ENCODE measurements at places on chromosomes 4 and X.

- no peak for DNase-seq
Measured at GRCh38 chrX:34578237-34578636, 78.8 kb downstream of the TMEM47 start.

DNA sequence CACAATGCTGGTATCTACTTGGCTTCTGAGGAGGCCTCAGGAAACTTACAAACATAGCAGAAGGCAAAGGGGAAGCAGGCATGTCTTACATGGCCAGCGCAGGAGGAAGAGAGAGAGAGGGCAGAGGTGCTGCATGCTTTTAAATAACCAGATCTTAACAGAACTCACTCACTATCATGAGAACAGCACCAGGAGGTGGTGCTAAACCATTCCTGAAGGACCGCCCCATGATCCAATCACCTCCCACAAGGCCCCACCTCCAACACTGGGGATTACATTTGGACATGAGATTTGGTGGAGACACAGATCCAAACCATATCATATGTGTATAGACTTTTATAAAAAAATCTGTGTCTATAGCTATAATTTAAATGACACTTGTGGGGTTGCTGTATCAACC lies 48.6 kb upstream of the ERVMER34-1 start:
- no peak for DNase-seq

DNA sequence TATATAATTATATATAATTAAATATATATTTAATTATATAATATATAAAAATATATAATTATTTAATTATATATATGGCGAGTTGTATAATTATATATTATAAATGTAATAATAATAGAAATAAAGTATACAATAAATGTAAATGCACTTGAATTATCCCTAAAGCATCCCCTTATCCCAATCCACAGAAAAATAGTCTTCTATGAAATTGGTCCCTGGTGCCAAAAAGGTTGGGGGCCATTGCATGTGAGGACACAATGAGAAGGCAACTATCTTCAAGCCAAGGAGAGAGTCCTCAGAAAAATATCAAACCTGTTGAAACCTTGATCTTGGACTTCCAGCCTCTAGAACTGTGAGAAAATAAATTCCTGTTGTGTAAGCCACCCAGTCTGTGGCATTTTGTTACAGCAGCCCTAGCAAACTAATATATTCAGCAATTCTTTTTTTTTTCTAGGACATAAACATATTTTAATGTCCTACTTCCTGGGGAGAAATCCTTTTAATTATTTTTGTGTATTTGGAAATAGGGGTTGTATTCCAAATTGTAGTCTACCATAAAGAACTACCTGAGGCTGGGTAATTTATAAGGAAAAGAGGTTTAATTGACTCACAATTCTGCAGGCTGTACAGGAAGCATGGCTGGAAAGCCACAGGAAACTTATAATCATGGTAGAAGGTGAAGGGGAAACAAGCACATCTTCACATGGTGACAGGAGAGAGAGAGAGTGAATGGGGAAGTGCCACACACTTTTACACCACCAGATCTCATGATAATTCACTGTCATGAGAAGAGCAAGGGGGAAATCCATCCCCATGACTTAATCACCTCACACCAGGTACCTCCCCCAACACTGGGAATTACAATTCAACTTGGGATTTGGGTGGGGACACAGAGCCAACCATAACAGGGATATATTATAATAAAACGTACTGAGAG lies 22.9 kb upstream of the CXCL2 start:
- no peak for DNase-seq

GRCh38 chrX:13990126-13990800 lies 39.4 kb downstream of the GEMIN8 start:
- DNase-seq: no peak

DNA sequence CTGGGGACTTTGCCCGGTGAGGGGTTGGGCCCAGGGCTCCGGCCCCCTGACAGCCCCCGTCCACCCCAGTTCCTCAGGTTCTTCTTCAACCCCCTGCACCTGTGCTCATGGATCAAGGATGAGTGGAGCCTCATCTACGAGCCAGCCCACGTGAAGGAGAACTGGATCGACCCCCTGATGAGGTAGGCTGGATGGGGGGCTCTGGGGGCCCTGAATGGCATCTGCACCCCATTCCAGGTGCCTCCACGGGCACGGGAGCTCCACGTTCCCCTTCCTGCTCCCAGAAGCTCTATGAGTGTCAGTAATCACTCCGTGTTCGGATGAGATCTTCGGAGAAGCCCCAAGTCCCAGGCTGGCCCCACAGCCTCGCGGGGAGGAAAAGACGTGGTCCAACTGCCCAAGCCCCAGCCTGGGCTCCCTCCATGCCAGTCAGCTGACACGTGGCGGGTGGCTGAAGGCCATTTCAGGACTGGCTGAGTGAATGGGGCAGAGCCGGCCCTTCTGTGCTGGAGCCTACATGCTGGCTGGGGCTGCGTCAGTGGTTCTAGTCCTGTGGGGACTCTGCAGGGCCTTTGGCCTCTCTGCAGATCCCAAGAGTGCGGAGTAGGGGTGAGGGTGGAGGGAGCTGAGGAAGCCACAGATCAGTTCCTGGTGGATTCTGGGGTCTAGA lies 24.4 kb downstream of the CFAP99 start:
- DNase-seq: no peak

- DNase-seq: peak; percentile 4
Measured at GRCh38 chr4:120870279-120870673, 52.2 kb downstream of the PRDM5 start.

DNA sequence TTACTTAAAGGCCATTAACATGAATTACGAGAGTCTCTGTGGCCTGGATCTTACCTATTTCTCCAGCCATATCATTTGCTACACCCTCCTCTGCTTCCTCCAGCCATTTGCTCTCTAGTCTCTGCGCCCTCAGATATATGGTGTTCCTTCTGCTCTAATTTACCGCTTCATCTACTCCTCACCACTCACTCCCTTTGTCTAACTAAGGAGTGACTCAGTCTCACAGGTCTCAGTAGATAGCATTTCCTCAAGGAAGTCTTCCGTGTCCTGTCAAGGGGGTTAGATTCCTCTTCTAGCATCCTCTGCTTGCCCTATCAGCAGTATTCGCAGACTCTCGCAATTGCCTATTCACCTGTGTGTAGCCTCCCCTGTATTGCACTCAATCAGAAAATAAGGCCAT lies 892.1 kb upstream of the INTU start:
- DNase-seq: no peak

- DNase-seq: no peak
Measured at GRCh38 chr4:188287169-188287894, 148.1 kb downstream of the TRIML1 start.

DNA sequence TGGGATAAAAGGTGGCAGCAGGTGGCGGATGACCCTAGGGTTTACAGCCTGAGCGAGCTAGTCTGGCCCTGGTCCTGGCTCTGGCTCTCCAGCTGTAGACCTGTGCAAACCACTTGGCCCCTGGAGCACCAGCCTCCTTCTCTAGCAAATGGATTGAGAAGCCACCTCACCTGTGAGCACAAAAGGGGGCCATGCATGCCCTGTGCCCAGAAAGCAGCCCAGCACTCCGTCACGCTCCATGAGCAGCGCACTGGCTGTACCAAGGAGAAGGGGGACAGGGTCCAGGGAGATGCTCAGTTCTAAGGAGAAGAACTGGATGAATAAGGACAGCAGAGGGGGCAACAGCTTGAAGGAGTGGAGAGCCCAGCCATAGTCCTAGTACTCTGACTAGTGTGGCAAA lies 46.9 kb upstream of the C4orf50 start:
- DNase-seq: no peak

DNA sequence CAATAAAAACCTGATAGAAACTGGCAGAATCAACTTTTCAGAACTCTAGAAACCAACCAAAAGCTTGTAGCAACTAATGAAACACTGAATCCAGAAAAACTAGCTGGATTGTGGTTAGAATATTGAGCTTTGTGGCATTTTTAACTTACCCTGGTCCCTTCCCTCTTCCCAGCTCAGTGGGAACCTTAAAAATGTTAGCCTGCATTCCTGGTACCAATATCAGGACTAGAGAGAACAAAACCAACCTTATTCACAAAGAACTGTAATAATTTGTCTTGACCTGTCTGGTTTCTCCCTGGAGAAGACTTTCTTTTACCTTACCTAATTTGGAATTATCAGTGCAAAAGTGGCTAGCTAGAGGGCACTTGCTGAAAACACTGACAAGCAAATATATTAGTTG lies 21.2 kb downstream of the SH3D19 start:
- DNase-seq: no peak

DNA sequence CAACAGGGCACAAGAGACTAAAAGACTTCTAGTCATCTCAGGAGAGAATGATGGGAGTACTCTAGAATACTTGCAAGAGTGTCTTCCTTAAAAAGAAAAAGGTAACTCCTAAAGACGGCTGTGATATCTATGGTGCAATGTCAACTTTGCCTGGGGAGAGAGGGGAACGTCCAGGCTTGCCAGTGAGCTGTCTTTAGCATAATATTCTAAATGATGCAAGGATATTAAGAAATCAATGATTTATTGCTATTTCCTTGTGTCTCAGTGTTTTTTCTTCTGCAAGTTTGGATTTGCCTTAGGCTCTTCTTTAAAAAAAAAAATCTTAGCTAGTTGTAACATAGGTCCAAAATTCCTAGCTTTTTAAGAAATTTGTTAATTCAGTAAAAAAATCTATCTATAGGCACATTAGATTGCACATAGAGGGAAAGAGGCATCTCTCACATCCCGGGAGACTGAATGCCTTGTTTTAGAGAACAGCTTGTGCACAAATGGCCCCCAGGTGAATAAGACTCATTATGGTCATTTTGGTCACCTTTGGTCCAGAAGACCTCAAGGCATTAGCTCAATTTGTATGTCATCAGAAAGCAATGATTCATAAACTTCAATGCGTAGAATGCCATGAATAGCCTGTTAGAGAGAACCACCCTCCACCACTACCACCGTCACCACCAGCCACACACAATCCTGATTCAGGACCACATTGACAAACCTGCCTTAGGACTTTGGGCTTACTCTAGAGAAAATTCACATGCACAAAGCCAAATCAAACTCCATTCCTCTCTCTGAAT lies 104.1 kb downstream of the PALLD start:
- DNase-seq: no peak

DNA sequence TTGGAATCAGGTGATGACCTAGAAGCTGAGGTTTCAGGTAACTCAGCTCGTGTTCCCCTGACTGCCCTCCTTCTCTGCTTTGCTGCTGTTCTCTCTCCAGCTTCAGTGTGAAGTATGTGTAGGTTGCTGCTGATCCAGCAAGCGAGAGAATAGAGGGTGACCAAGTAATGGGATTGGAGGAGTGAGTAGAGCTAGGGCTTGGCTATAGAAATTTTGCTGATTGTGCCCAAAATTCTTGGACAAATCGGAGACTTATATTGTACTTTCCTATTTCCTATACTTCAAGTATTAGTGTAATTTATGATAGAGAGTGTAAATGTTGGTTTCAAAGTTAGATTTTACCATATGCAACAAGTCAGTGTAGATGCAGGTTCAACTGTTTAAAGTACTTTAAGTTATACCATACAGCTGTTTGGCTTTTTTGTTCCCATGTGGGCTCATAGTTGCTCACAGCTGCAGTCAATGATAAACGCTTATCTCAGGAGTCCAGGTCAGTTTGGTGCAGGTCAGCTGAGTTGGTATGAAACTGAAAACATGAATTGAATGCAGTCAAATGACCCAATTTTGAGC lies 48.0 kb downstream of the RAPGEF2 start:
- no peak for DNase-seq

DNA sequence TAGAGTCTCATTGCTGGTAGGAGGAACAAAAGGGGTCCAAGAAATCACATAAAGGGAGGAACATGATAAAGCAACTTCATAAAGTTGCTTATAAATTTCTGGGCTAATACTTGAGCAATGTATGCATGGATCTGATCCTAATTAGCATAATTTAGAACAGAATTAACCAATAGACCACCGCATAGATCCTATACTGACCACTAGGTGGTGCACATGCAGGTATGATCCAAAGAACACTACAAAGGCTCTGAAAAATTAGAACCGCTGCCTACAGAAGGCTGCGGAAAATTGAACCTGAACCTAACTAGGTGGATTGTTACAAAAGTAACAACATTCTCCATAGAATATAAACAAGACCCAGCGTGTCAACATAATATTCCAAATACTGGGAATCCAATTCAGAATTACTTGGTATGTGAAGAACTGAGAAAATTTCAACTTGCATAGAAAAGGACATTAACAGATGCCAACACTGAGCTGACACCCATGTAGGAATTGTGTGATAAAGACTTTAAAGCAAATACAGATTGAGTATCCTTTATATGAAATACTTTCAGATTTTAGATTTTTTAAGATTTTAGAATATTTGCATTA lies 23.3 kb downstream of the BRCC3 start:
- no peak for DNase-seq

GRCh38 chr4:76055016-76055415 lies 19.1 kb upstream of the CXCL11 start:
- DNase-seq: no peak

GRCh38 chr4:119471259-119471658 lies 149.3 kb upstream of the FABP2 start:
- no peak for DNase-seq

DNA sequence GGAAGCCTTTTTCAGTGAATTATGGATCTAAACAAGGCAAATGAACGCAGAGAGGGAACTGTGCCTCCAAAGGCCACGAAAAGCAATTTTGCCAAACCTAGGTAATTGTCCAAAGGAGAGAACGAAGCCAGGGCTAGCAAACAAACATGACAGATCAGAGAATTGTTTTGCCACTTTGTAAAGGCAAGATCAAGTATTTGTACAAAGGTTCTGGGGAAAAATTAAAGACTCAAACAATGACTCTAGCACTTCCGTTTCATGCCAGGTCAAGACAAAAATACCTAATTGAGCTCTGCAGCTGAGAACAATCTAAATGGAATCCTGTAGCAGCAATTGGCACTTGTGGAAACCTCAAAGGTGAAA lies 8.5 kb downstream of the RBM47 start:
- no peak for DNase-seq

DNA sequence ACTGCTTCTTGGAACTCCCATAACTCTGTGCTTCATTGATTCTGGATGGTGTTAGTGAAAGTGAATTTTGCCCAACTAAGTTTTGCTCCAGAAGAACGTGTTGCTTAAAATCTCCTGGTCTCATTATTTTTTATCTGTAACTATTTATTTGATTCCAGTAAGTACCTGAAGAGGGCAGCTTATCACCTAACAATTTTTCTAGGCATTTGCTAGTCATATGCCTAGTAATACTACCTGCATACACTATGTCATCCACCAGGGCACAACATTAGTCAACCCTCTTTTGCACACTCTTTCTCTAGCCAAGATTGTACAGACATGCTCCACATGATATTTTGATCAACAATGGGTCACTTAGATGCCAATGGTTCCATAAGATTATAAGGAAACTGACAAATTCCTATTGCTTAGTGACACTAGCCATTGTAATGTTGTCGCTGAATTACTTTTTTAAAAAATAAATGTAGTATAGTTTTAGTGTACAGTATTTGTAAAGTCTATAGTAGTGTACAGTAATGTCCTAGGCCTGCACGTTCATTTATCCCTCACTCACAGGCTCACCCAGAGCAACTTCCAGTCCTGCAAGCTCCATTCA lies 499.9 kb upstream of the AADAT start:
- no peak for DNase-seq

DNA sequence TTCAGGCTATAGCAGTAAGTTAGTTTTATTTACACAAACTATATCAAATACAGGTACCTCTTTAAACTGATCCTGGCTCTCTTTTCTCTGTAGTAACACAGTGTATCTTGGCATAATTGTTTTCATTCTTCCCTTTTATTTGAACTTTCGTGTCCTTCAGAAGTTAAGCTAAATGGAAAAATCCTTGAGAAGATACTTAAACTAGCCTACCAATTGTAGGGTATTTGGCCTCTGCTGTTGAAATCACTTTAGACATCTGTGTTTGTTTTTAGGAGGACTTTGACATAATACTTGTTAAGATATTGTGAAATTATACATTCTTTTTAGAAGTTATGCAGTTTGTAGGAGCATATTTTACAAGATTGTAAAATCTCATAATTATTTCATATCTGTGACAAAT lies 90.3 kb upstream of the GK2 start:
- DNase-seq: no peak
